Skin of body (tissue), 3 donors: ENCODE measurements at places on chromosomes 12 and 14.

GRCh38 chr12:127785986-127786590 is 480.9 kb upstream of the TMEM132C start:
- no peak for DNase-seq

- DNase-seq, result no peak
Measured at GRCh38 chr12:84804691-84805473, 107.7 kb downstream of the SLC6A15 start.

- DNase-seq, result peak; percentile 67
Measured at GRCh38 chr14:99757331-99758070, 35.7 kb upstream of the EML1 start.

GRCh38 chr12:25590011-25590721 is 37.1 kb upstream of the LMNTD1 start:
- no peak for DNase-seq

DNA sequence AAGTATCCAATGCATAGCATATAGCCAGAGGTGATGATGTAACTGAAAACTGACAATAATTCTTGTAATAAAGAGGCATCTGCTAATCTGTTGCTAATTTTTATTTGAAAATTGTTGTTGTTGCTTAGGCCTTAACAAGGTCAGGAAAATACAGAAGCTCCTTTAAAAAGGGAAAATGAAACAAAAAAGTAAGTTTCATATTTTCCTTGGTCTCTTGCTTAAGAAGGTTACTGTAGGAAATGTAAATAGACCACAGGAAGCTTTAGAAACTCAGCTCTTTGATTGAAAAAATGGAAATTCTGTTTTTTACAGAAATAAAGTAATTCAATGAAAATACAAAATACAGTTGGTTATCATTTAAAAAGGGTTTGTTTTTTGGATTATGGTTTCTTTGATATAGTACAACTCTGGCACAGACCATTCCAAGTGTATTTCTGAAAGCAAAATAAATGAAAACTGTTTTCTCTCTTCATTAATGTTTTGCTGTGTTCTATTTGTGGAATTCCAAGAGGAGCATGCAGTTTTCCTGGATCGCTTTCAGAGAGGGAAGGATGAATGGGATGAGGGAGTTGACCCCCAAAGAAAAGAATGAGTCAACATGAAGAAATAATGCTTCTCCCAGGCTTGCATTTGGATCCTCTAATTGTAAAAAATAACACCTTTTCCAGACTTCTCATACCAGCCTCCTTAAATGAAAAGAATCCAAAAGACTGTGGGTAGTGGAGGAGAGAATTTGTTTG is 398.0 kb upstream of the FAR2 start:
- DNase-seq, result no peak

GRCh38 chr12:953776-954175 is 4.3 kb upstream of the RAD52 start:
- no peak for DNase-seq

- DNase-seq, result no peak
Measured at GRCh38 chr14:81256289-81256960, 35.7 kb upstream of the GTF2A1 start.

DNA sequence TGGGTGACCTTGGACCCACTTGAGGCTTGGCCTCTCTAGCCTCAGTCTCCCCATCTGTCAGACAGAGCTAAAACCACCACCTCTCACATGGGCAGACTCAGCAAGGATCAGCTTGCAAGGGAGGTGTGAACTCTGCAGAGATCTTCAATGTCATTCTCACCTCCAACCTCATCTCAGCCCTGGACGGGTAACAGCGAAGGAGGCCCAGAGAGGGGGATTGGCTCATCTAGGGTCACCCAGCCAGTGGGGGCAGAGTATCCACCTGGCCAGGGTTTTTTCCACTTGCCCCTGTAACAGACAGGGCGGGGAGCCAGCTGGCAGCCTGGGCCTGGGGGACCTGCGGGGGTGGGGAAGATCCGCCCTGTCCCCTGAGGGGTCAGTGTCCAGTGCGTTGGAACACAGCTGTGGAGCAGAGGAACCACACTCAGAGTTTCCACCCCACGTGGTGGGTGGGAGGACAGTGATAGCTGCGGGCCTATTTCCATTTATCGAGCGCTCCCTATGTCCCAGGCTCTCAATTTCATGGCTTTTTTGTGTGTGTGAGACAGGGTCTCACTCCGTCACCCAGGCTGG is 27.4 kb downstream of the DTX1 start:
- no peak for DNase-seq

GRCh38 chr12:21940549-21941505 is at the start of gene ABCC9:
Gene ABCC9 (minus strand): TSS chr12:21941426. CDS start chr12:21936674, 4,752 bp downstream.
- DNase-seq, result peak; percentile 21

GRCh38 chr14:58626431-58626831 is 11.3 kb upstream of the DACT1 start:
- peak; percentile 51 for DNase-seq

DNA sequence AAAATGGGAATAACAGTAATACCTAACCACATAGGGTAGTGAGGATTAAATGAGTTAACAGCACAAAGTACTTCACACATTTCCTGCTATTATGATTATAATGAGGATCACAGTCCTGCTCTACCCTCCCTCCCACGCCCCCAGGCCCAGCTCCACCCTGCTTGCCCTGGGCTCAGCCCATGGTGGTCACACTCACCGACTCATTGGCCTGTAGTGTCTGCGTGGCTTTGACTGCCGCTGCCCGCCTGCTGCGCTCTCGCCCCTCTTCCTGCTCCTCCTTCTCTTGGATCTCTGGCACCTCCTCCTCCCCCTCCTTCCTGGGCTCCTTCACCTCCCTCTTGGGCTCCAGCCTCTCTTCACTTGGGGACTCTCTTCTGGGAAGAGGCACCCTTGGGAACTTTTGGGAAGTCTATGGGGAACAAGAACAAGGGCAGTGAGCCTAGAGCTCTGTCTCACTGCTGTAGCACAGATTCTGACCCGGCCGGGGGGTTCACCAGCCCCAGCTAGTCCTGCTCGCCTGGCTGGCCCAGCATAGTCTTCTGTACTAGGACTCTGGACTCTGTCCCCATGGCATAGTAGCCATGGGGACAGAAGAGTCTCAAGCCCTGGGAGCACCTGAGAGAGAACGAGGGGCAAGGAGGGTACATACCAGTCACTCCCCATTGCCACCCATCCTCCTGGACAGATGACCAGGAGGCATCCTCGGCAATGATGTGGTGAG is 7.1 kb upstream of the PNMA1 start:
- no peak for DNase-seq

GRCh38 chr14:68853749-68854148 is 60.9 kb upstream of the ZFP36L1 start:
- no peak for DNase-seq

DNA sequence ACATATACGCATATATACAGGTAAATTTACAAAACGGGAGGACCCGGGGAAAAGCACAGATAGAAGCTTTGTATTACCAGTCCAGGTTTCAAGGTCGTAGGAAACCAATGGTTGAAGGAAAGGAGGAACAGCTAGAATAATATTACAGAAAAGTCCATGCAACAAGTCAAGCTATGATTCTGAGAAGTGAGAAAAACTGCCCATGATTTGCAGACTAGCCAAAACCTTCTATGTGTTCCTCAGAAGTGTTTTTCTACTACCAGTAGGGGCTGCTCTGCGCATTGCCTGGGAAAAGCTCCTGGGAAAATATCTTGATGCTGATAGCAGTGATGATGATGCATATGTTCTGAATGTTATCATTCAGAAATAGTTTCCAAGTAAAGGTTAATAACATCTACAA is 2.2 kb downstream of the PDZRN4 start:
- no peak for DNase-seq

GRCh38 chr14:22512106-22512814 is 76.8 kb downstream of the DAD1 start:
- no peak for DNase-seq

- DNase-seq, result no peak
Measured at GRCh38 chr14:87052646-87053225, 940.2 kb downstream of the GALC start.

GRCh38 chr12:13368431-13368830 is 171.9 kb downstream of the EMP1 start:
- DNase-seq, result no peak

GRCh38 chr14:73662487-73662943 is 17.7 kb downstream of the DNAL1 start:
- no peak for DNase-seq

- no peak for DNase-seq
Measured at GRCh38 chr12:3869433-3869832, 3.8 kb downstream of the PARP11 start.

DNA sequence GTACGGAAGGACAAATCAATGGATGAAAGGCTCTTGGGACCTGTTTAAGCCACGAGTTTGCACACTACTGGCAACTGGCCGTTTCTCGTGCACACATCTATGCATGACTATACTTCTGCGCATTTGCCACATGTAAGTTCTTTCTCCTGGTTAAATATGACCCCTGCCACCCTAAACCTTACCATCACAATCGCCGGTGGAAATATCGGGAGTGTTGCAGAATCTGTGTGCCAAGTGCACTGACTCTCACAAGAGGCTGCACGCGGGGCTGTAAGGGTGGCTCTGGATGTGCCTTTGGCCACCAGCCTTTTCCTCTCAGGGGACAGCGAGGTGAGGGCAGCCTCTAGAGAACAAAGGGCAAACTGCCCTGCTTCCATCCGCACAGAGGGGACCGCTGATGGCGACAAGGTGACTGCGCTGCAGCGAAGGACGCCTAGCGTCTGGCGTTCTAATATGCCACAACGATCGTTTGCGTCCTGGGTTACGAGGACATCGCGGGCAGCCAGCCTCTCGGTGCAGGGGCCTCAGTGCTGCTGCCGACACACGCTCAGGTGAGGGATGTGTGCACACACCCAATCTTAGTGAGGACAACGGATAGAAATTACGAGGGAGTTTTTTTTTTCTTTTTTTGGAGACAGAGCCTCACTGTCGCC is 232.2 kb downstream of the PCNX1 start:
- no peak for DNase-seq

GRCh38 chr12:22974865-22975264 is 349.9 kb downstream of the ETNK1 start:
- no peak for DNase-seq

DNA sequence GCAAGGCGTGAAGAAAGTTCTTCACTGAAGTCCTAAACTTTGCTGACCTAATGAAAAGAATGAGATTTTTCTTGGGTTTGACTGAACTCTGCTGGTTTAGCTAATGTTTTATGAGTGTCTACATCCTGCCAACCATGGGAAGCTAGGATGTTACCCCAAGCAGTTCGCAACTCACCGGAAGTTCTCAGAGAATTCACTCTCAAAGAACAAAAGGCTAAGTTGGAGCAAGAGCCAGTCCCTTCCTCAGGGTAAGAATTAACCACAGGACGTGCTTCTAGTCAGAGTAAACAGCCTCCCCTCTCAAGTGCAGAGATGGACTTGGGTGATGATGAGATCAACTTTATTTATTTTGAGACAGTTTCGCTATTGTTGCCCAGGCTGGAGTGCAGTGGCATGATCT is 37.3 kb downstream of the TCHP start:
- DNase-seq, result no peak
